ENCODE measurements at places on chromosomes 12 and 14. TPM values are rescaled to one million over a fixed set of nuclear protein-coding genes. Genes with fewer than 3 reads are reported as not detected.

MAP1LC3B2 gene
- 0.26 TPM for total RNA-seq

ANO2 gene
- under 0.01 TPM for total RNA-seq

OTUB2 gene
- 3.2 TPM for total RNA-seq

PTHLH gene
- 2.3 TPM for total RNA-seq

C3AR1 gene
- 1.9 TPM for total RNA-seq

HOXC4 gene
- 0.88 TPM for total RNA-seq

CCDC175 gene
- total RNA-seq, result not detected

TSPAN11 gene
- 11.8 TPM for total RNA-seq

KRT6C gene
- total RNA-seq, result not detected

Data from epithelial cell of alveolus of lung (primary cell).